Globus pallidus (tissue), 1 donor: ENCODE measurements at places on chromosomes 16 and 17.
A peak's percentile ranks its signal among the peaks of the same experiment; 100 is the strongest.

DNA sequence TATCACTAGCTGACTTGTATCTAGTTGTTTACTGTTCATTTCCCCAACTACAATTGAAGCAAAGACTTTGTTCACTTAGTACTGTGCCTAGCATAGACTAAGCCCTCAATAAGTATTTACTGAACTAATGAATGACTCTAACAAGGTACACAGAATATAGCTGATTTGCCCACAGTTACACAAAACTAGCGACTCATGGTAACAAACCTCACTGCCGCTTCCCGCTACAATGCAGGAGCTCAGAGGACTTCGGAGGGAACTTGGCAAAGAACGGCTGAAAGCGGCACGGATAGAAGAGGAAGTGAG is 524 bp downstream of the EFTUD2 start:
- DNase-seq = no peak

GRCh38 chr16:66523861-66524354 is 26.0 kb downstream of the TK2 start:
- no peak for DNase-seq

GRCh38 chr16:22008215-22009059 is 526 bp downstream of the MOSMO start:
- no peak for DNase-seq

DNA sequence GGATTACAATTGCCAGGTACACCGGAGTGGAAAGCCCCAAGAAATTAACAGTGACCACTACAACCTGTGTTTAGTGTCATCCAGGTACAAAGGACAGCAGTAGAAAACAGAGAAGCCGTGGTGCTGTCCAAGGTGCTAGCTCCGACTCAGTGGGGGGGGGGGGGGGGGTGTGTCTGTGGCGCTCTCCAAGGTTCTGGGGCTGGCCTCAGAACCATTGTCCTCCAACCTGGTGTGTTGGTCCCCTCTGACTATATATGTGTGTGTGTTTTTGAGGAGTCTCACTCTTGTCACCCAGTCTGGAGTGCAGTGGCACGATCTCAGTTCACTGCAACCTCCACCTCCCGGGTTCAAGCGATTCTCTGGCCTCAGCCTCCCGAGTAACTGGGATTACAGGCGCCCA is 5.8 kb upstream of the ZNF23 start:
- no peak for DNase-seq

DNA sequence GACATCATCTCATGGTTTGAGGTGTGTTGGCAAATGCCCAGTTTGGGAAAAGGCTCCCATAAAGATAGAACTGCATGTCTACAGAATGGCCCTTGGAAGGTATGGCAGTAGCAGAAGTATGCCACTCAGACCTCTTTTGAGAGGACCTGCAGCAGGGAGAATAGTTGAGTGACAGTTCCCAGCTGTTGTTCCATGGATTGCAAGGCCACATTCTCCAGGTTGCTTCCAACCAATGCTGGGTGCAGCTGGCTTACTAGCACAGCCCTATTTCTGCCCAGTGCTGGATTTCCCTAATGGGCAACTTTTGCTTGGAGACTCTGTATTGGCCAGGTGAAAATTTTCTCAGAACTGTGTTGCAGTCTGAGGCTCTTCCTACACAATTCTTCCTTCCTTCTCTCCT is 266.2 kb downstream of the UTP18 start:
- DNase-seq = no peak

- DNase-seq = peak; percentile 75
Measured at GRCh38 chr16:10181196-10182162, 749 bp downstream of the GRIN2A start.

DNA sequence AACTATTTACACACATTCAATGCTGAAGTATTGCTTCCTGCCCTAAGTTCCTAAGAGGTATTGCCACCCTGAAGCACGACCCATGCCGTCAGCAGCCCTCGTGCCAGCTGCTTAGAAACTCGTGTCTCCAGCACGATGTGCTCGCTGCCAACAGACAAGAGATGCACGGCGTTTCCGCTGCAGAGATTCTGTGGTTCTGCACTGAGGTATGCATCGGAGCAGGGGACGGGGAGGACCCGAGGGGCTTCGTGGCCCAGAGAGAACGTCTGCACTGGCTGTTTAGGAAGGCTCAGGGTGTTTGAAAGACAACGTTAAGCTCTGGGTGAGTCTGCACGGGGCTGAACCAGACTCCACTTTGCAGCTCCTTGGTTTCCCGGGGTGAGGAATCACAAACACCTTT is 82.7 kb upstream of the CREBBP start:
- no peak for DNase-seq

DNA sequence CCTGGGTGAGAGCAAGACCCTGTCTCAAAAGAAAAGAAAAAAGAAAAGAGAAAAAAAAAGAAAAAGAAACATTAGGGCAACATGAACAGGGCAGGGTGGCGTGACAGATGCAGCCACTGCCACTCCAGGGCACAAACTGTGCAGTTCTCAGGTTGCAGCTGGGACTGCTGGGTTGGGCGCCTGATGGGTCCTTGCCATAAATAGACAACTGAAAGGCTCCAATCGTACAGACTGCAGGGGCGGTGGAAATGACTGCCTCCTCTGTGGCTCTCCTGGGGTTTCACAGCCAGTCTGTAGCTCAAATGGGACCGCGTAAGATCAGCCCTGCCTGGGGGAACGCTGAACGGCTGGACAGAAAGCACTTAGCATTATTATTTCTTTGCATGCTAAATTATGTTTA is 130.7 kb downstream of the CPPED1 start:
- DNase-seq = no peak

- DNase-seq = peak; percentile 38
Measured at GRCh38 chr17:35612924-35613521, 25.9 kb downstream of the AP2B1 start.

GRCh38 chr17:10197362-10197720 is 1.1 kb downstream of the GAS7 start:
- no peak for DNase-seq

DNA sequence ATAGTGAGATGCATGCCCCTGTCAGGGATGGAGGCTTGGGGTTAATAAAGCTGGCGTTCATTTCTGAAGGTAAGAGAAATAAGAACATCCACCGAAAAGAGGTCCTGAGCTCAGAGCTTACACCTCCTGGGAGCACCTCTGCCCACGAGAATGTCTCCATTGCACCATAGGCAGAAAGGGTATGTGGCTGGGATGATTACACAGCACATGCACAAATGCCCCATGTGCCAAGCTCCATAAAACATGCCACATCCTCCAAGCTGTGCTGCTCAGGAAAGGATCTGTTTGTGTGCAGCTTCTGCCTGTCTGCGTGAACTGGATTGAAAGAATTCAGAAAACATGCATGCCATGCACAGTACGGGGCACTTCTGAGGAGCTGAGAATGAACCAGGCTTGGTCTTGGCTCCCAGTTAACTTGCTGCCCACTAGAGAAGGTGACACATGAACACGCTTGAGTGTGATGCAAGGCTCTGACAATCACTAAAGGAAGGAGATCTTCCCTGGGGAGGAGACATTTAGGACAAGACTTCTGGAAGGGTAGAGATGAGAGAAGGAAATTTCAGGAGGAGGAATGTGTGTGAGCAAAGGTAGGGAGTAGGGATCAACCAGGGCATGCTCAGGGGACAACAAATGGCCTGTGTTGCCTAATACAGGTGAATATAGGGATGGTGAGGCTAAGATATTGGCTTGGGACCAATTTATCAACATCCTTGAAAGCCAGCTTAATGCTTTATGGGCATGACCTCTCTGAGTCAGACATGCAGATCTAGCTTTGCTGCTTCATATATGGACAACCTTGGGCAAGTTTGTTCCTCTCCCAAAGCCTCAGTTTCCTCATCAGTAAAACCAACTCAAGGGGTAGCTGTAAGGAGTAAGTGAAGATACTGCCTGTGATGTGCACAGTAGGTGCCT is 32.0 kb upstream of the SMPD3 start:
- DNase-seq = no peak

GRCh38 chr17:77382966-77383612 is 242.3 kb downstream of the SEC14L1 start:
- DNase-seq = no peak

DNA sequence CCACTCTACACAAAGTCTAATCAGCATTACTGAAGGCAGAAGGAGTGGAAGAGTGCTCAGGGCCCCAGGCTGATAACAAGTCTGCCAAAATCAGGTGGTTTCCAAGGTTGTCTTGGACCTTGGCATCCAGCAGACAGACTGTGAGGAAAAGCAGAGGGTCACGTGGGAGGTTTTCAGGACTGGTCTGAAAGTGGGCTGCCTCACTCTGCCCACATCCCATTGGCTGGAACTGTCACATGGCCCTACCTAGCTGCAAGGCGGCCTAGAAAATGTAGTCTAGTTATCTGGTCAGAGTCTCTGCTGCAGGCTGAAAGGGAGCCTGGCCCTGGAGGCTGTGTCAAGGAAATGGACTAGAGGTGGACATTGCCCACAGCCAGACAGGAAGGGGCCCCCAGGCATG is 310.7 kb upstream of the ASIC2 start:
- DNase-seq = no peak

- no peak for DNase-seq
Measured at GRCh38 chr16:65284626-65285025, 162.8 kb upstream of the CDH11 start.

- no peak for DNase-seq
Measured at GRCh38 chr17:74978240-74978639, 5.7 kb upstream of the HID1 start.

GRCh38 chr16:87350681-87351319 is 32.8 kb downstream of the FBXO31 start:
- no peak for DNase-seq

DNA sequence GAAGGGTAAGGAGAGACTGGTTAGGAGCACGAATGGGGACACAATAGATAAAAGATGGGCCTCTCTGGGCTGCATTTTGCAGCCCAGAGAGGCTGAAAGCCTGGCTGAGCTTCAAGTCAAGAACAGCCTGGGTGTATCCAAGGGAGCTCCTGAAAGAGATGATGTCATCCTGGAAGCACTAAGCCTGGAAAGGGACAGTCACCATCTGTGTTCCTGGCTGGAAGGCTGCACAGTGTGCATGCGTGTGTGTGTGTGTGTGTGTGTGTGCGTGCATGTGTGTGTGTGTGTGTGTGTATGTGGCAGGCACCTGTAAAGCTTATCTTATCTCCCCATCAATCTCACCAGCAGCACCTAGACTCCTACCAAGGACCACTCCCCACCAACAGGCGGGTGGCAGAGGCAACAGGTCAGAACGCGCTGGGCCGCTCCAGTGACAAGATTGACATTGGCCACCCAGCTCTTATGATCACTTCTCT is 44.1 kb downstream of the COG7 start:
- DNase-seq = peak; percentile 49

DNA sequence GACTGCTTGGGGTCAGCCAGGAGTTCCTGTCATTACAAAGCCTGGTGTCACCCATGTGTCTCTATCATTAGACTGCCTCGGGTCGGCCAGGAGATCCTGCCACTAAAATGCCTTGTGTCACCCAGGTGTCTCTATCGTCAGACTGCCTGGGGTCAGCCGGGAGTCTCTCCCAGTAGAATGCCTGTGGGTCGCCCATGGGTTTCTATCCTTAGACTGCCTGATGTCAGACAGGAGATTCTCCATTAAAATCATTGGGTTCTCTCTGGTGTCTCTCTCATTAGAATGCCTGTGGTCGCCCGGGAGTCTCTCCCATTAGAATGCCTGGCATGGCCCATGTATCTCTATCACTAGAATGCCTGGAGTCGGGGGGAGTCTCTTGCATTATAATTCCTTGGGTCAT is 2231.0 kb downstream of the TP53TG3F start:
- no peak for DNase-seq

DNA sequence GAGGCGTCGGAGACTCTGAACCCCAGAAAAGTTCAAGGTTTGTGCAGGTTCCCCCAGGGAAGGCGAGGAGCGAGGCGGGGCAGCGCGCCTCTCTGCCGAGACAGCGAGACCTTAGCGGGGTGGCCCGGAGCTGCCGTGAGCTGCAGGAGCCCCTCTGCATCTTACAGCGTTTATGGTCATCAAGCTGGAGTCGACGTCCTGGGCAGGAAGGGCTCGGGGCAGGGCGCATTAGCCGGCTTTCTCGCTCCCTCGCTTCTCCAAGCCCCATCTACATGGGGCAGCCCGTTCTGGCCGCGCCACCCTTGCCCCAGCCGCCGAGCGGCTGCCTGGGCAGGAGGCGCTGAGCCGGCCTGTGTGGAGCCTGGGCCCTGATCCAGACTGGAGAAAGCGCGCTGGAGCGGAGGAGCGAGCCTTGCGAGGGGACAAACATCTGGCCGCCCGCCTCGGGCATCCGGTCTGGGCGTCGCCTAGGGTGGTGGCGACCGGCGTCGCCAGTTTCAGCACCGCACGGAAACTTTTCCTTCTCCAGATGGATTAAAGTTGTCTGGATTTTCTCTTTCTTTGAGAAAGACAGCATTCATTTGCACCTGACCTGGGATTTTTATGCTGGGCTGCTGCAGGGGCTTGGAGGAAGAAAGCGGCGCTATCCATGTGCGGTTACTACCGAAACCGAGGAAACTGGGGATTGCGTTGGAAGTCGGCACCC is 750 bp downstream of the TMEM132E start:
- DNase-seq = no peak

DNA sequence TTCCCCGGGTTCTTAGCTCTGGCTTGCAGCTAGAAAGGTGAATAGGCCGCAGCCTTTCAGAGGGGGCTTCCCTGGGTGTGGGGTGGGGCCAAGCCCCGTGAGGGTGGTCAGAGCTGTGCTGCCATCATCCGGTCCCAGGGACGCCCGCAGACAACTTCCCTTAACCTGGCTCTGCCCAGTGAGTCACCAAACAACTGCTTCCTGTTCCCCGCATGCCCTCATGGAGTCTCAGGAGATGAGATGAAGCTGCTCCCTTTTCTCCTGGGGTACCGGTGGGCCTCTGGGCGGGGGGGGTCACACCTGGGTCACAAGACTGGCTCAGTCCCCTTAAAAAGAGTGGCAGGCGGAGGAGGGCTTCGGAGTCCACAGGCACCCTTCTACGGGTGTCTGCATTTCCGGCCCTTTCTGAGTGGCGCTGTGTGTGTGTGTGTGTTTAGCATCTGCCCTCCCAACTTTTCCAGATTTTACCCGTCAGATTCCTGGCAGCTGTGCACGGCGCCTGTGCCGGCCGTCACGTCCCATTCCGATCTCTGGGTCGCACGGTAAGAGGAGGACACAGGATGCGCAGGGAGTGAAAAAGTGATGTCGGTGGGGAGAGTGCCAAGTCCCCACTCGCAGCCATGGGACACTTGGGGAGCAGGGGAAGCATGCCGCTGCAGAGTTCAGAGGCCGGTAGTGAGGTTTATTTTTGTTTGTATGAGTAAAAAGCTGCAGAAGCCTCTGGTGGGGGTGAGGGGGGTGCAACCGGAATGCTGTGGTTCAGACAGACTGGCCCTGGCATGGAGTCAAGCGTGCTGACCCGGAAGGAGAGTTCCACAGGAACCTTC is 16.8 kb downstream of the HIC1 start:
- DNase-seq = no peak

GRCh38 chr17:223723-224471 is 42.4 kb upstream of the DOC2B start:
- DNase-seq = no peak
